ENCODE measurements at places on chromosomes 11 and 22.

DNA sequence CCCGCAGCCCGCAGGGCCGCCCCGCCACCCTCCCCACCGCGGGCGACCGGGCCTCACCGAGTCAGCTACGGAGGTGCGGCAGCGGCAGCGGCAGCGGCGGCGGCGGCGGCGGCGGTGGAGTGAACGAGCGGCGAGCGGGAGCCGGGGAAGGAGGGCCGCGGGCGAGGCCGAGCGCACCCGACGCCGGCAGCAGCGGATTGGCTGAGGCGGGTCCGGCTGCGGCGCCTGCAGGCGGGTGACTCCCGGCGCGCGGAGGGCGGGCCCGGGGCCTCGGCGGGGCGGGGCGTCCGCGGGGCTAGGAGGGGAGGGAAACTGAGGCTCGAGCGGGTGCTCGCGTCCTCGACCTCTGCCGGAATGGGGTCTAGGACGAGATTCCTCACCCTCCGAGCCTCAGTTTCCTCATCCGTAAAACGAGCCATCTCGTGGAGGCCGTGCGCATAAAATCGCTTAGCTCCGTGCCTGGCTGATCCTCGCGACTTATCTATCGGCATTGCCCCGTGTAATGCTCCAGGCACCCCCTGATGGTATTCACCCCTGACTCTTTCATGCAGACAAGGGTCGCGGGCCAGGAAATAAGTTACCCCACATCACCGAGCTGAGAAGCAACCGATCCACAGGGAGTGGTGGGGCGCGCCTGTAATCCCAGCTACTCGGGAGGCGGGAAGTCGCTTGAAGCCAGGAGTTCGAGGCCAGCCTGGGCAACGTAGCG lies at the start of gene CPT1A:
CPT1A (minus strand) TSS at position 199 of the 709 bp plus-strand sequence. CDS start 26,442 bp downstream, outside the sequence.
- DNase-seq = peak; percentile 86

DNA sequence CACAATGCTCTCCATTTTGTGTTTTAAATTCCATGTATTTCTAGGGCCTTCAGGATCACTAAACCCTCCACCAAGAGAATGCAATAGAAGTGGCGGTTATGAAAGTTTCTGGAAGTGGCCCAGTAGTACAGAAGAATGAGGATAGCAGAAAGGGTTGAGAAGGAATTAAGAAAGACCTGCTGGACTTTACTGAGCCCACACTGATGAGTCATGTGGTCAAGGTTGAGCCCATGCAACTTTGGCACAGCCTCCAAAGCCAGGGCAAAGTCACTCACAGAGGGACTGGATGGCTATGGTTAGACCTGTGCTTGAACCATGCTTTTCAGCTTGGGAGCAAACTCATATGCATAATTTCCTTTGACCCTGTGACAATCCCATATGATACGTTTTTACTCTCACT lies 102.9 kb upstream of the PLET1 start:
- DNase-seq = no peak

- DNase-seq = no peak
Observed at GRCh38 chr11:72546866-72547265, 112.5 kb upstream of the CLPB start.

- no peak for DNase-seq
Observed at GRCh38 chr22:17985606-17986005, 38.8 kb downstream of the MICAL3 start.

DNA sequence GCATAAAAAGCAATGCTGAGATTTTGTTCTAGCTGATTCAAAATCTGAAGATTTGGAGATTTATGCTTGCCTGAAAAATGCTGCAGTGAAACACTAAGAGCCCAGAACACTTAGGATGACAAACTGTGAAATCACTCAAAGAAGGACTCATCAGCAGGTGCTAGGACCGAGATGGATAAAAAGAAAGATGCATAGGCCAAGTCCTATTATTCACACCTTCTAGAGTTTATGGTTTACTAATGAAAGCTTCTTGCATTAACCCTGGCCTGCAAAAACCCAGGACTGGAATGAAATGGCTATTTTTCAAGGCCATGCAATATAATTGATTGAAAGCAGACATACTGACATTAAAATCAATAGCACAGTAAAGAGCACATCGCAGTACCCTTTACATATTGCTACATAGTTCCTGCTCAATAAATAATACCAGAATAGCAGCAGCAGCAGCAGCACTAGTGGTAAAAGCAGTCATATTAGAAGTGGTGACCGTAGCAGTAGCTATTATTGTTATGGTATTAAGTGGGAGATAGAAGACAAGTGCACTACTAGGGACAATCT lies 161.7 kb downstream of the RAB38 start:
- no peak for DNase-seq

GRCh38 chr11:67357831-67358670 lies 4.7 kb upstream of the POLD4 start:
- no peak for DNase-seq

DNA sequence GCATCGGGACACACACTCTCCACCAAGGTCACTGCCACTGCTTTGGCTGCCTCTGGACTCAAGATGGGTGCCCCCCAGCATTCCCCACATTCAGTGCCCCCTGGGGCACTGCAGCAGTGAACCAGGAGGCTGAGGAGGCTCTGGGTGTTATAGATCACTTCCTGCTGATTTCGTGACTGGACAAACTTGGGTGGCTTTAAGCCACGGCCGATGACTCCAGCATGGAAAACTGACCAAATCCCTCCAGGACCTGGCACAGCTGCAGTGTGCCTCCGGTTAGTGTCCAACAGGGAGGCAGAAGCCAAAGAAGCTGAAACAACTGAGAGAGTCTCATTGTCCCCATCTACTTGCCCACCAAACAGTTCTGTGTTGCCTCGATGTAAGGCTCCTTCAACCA lies 1.2 kb upstream of the GANAB start:
- DNase-seq = no peak

- DNase-seq = no peak
Observed at GRCh38 chr11:88353386-88353785, 15.8 kb upstream of the CTSC start.

DNA sequence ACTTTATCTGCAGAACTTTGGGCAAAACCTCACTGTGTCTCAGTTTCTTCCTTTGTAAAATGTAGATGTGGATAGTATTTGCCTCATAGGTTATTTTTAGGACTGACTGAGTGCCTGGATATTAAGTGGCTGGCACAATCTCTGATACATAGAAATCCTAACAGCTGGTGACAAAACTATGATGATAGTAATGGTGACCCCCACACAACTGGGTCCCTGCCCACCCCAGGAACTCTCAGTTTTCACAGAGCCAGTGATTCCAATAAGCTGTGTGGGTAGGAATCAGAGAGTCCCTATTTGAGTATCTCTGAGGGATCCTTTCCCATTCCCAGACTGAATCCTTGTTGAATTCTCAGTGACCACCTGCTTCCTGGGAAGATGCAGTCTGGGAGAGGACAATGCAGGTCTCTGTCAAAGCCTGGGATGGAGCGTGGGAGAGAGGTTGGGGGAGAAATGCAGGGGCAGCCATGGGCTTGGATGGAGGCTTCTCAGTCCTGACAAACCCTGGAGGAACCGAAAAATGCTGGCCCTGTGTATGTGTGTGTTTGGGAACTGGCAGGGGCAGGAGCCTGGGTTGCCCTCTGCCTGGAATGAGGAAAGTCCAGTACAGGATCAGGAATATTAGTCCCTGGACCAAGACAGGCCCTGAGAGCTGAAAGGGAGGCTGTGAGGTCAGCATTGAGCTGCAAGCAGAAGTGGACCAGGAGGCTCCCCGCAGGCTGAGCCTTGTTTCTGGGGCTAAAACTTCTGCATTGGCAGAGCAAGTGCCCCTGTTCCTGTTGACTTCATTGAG lies 6.1 kb upstream of the P2RY6 start:
- DNase-seq = no peak

DNA sequence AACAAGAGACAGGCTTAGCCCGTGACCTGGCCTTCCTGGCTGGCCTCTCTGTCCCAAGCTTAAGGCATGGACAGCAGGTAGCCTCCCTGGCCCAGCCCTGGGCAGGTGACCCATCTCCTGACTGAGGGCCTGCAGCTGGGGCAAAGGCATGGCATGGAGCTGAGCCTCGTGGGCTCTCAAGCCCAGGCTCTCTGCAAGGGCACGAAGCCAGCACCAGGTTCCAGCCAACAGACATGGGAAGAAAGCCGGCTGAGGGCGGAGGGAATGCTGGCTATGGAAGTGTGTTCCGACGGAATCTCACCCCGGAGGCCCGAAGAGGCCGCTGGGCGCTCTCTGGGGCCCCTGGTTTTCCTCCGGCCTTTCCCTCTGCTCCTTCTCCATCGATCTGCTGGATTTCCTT lies 12.9 kb downstream of the DNAL4 start:
- DNase-seq = no peak
